Activated CD4-positive, alpha-beta T cell treated with anti-CD3 and anti-CD28 coated beads, Interleukin-2, amount 10 ng/mL, durations not matched to agents 24 days and 14 days (primary cell): ENCODE measurements at places on chromosomes 2 and 18.
A peak's percentile ranks its signal among the peaks of the same experiment; 100 is the strongest.

- peak; percentile 71 for DNase-seq
Measured at GRCh38 chr2:238097988-238098871, 1.9 kb upstream of the ESPNL start.

DNA sequence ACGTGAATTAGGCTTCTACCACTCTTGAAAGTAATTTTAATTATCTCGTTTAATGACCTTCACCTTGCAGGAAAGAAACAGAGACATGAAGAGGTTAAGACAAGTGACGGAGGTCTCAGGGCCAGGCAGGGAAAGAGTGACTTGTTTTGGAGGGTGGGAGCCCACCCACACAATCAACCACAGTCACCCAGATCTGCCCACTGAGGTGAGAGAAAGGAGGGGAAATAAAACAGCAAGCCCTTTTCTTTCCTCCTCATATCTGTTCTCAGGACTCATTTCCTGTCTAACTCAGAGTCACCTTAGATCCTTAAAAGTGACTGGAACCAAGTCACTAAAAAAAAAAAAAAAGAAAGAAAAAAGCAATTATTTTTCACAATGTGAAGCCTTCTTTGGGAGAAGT, 26.8 kb downstream of the ATP8B1 start:
- no peak for DNase-seq

- no peak for DNase-seq
Measured at GRCh38 chr2:62340994-62341484, 145.1 kb downstream of the B3GNT2 start.

- no peak for DNase-seq
Measured at GRCh38 chr2:233156001-233156400, 95.5 kb upstream of the ATG16L1 start.
